ENCODE measurements at places on chromosomes 12 and 14.

DNA sequence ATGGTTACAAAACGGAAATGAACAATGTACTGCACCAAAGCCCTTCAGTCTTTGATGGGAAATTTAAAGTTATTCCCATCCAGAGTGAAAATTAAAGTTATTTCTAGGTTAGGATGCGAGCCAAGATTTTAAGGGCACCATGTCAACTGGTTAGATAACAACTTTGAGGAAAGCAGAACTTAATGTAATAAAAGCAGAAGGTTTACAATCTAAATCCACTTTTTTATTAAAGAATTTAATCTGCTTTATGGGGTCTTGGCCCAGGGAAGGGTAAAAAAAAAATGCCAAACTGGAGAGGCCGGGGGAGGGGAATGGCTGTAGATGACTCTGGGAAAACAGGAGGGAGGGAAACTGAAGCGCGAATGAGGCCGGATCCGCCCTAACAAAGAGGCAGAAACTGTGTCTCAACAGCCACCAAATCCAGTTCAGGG lies 108.2 kb upstream of the ATF7IP start:
- DNase-seq = no peak

GRCh38 chr12:58919231-58920101 lies 838 bp downstream of the LRIG3 start:
- DNase-seq = peak; percentile 81

DNA sequence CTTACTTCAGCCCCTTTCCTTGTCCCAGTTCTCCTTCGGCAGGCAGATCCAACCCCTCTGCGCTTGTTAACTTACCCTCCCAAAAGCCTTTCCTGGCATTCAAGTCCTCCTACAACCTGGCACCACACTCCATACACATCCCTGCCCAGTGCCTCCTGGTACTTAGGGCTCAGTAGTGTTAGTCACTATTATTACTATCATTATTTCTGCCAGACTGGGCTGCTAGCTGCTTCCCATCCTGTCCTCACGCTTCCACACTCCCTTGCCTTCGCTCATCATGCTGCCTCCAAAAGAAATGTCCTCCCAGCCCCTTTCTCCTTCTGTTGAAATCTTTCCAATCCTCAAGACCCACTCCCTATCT lies 1.6 kb upstream of the HDAC7 start:
- no peak for DNase-seq

DNA sequence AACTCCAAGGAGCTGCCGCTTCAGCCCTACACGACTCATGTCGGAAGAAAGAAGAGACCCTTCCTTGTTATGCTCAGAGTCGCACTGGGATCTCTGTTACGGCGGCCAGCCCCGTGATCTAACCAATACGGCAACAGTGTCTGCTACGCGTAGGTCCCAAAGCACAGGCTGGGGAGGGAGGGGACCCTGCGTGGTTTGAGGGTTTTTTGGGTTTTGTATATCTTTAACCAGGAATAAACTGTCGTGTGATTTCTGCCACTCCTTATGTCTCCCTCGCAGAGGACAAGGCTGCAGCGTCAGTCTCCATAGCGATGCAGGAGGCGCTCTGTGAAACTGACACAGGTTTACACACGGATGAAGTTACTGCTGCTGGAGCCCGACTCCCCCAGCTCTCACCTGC lies 60.0 kb upstream of the DIO3 start:
- no peak for DNase-seq

DNA sequence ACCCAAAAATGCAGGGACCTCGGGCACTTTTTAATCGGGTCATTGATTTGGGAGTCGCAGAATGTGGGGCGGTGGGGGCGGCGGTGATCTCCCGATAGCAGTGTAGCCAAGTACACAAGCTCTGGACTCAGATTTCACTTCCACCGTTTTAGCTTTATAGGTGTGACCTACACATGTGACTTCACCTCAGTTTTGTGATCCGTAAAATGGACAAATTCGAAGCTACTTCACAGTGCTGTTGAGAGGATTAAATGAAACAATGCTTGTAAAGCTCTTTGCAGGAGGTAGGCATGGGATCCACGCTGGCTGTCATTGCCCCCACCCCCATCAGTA lies 478 bp downstream of the RITA1 start:
- no peak for DNase-seq

DNA sequence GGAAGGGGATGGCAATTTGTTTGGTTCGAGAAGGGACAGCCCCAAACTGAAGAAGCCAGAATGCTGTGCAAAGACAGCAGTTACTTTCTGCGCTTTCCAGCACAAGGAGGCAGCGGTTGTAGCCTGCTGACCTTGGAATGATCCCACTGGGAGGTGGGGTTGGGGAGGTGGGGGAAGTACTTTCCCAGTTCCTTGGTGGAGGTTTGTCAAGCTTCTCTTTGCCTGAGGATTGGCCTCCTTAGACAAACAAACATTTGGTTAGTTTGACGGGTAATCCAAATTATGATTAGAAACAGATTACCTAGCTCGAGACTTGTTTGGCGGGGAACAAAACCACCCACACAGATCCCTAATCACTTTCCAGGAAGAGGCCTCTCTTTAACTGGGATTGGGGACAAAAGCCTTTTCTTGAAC lies 79.1 kb upstream of the EGLN3 start:
- no peak for DNase-seq

DNA sequence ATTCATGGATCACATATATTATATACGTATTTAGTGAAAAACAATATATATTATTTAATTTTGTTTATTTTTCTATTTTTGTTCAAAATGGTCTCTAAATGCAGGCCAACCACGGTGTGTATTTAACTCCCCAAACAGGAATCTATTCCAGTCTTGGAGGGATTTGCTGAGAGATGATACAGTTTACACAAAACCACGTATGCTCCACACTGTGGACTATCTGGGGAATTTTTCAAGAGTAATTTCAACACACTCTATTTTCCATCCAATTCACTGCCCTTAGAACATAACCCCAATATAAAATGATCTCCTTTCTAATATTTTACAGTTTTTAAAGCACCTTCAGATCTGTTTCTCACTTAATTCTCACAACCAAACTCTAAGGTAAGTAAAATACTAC lies 15.3 kb downstream of the EML1 start:
- no peak for DNase-seq

- no peak for DNase-seq
Measured at GRCh38 chr12:85626001-85626783, 210.0 kb downstream of the RASSF9 start.

DNA sequence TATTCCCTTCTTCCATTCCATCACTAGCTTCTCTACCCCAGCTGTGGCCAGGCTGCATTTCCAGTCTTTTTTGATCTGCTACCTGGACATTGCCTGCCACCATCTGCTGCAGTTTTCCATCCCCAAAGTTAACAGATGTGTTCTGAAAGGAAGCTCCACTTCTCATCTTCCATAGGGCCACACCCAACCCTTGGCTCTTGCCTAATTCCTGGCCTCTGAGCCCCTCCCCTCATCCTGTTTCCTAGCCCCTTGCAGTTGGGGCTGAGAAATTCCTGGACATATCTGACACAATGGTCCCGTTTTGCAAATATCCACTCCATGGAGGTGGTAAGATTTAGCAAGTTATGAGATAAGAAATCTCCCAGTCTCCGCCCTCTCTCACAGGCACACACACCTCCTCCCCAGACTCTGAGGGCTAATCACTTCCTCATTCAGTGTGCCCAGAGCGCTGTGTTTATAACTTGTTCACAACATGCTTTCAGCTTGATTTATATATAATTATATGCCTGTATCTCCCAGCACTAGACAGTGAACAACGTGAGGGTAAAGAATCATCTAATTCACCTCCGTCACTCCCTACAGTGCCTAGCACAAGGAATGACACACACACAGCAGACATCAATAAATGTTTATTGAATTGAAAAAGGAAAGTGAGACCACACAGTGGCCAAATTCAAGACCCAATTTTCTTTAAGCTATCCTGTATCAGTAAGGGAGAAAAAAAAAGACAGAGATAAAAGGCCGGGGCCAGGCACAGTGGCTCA lies 13.4 kb downstream of the SMUG1 start:
- no peak for DNase-seq

- DNase-seq = peak; percentile 88
Measured at GRCh38 chr14:74531467-74531866, 37.9 kb downstream of the ISCA2 start.

DNA sequence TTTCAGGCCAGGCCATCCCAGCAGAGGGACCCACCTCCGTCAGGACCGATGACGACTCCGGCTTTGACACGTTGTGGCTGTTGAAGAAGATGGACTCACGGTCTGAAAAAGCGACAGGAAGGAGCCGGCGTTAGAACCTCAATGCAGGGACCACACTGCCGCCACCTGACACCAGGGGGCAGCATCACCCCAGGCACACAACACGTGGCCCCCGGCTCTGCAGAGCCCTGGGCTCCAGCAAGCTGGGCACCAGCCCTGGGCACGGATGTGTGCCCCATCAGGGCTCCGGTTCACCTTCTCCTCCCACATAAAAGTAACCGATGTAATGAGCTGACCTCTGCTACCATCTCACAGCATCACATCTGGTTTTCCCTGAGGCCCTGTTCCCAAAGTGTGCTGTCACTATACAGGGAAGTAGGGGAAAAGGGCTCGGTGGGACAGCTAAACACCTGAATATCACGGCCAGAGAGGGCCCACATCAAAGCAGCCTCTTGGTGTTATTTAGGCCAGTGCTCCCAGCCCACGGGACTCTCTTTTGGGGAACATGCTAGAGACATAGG lies 29.0 kb downstream of the CHGA start:
- peak; percentile 94 for DNase-seq

DNA sequence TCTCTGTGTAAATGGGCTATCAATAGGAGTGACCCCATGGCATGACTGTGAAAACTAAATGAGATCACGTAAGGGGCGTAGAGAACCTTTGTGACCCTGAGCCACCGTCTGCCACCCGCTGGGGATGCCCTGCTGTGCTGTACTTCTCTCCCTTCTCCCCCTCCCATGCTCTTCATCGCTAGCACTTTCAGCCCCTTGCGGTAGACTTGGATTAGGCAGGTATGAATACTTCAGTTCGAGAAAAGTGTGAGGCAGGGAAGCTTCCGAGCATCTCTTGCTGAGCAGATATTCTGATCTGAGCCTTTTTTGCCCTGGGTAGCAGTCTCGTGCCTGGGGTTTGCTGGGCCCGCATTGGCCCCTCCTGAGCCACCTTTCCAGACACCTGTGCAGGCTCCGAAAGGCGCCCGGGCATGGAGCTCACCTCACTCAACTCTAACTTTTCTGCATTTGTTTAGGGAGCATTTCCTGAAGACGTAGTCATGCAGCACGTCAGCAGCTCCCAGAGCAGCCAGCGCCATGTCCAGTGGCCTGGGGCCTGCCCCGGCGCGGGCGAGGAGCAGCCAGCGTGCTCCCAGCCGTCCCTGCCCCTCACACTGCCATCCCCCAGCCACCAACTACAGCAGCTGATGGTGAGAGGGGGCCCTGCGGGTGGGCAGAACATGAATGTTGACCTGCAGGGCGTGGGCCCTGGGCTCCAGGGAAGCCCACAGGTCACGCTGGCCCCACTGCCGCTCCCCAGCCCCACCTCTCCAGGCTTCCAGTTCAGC lies 40.4 kb downstream of the DDX51 start:
- no peak for DNase-seq

DNA sequence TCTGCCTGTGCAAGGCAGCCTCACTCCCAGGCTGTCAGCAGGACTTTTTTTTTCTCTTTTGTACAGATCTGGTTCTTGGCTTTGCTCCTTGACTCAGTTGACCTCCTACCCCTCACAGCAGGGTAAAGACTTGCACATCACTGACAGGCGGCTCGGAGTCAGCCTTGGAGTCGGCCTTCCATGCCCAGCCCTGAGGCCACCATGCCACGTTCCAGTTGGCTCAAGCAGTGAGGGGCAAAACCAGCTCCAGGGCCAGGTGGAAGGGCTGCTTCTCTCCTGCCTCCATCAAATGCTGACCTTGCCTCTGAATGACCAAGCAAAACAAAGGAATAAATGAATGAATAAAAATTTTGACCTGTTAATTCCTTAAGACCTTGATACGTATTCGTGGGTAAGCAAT lies 27.6 kb downstream of the JAG2 start:
- DNase-seq = peak; percentile 48

DNA sequence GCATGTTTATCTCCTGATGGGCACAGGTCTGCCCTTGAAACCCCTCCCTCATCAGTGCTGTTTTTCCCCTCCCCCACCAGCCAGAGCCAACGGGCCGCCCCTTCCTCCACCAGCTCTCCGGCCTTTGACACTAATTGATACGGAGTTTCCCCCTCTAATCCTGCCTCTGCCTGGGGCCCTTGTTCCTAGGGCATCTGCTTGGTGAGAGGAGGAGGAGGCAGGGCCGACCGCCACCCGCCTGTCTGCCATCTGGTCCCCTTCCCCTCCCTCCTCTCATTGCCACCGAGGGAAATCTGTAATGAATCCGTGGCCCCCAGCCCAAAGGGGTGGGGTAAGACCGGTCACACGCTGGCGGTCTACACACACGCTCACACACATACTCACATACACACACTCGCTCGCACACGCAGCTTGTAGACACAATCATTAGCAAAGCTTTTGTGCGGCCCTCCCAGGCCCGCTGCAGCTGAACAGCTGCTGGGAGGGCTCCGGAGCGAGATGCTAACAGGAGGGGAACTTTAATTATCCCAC lies 27.4 kb downstream of the SRRM4 start:
- DNase-seq = no peak

DNA sequence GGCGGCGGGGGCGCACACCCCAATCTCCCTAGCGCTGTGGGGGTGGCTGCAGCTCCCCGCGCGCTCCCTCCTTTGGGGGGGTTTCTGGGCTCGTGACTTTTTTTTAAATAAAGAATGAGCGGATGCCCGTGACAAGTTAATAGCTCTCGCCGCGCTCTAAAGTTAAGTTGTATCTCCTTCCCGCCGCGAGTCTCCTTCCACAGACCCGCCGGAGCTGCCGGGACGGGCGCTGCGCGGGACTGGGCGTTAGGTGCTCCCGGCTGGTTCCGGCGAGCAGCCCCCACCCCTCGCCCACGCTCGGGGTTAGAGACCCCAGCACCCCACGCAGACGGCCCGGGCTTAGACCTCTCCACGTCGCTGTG lies 82.6 kb upstream of the HMGA2 start:
- no peak for DNase-seq

GRCh38 chr12:6052206-6052939 lies 72.1 kb downstream of the VWF start:
- DNase-seq = no peak

DNA sequence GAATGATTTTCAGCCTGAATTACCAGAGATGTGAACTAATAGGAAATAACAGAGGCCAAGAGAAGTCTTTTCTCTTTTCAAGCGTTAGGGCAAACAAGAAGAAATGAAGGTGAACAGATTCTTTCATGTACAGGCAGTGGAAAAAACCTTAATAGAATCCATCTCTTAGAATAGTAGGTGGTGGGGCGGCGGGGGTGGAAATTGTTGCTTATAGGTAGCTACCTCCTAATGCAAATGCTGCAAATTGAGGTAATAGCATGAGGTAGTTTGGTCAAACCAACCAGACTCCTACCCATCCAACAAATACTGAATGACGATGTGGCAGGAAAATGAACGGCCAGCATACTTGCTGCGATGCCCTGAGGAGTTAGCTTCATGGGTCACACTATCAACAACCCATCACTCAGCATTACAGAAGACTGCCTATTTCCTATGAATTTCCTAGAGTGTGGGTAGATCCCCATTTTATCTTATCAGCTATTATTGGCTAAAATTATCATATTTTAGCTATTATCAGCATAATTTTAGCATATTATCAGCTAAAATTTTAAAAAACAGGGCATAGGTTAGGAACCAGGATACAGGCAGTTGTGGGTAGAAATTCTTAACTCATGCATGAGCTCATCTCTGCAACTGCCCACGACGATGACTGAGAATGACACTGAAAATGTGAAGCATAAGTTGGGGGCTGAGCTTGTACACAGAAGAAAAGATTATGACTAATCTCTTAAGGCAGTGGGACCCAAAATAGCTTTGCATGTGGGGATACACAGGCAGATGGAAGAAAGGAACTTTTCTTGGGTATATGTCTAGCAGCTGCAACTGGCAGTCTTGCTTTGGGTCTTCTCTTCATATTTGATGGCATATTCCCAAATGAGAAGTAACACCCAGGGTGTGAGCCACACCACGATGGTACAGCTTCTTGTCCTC lies 68.7 kb downstream of the NIN start:
- no peak for DNase-seq

Data from posterior vena cava (tissue), 2 donors.